ENCODE measurements at places on chromosomes 11 and 22. TPM values are rescaled to one million over a fixed set of nuclear protein-coding genes. Genes with fewer than 3 reads are reported as not detected.

GRCh38 chr11:86464509-86465221 is 90.0 kb downstream of the CCDC81 start:
- DNase-seq = no peak

DNA sequence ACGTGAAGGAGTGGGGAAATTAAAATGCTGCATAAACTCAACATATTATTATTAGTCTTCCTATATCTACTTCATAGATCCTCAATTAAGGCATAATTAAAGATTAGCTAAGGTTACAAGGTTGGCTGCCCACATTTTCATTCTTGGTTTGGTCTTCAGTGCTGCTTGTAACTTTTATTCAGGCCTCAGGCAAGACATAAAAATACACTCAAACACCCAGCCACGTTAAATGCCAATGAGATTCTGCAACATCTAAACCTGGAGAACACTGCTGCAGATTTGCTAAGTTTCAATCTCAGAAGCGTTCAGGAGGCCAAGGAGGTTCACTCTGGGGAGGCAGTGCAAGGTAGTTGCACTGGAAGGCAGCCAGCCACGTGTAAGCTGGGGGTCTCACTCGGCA is 358.7 kb upstream of the NARS2 start:
- DNase-seq = no peak

GRCh38 chr11:44400431-44400830 is 90.5 kb upstream of the ALX4 start:
- DNase-seq = no peak

DNA sequence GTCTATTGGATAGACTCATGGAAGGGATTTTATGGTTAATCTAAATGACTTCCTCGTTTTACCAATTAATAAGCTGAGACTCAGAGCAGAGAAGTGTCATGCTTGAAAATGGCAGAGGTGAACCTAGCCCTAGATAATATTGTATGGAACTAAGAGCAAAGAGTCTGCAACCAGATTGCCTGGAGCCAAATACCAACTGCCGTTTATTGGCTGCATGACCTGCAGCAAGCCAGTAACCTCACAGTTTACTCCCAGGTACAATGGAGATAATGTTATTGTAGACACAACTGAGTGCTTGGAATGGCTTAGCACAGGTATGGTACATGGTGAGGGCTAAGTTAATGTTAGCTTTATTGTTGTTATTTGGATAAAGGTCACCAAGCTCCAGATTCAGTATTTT is 84.6 kb upstream of the FAT3 start:
- no peak for DNase-seq

Gene MOGAT2
- total RNA-seq = 53.2 TPM

Gene DDI1
- not detected for total RNA-seq

Gene SYVN1
- 114 TPM for total RNA-seq

All from right lobe of liver (tissue), 6 donors.